ENCODE measurements at places on chromosomes 6 and 20.

DNA sequence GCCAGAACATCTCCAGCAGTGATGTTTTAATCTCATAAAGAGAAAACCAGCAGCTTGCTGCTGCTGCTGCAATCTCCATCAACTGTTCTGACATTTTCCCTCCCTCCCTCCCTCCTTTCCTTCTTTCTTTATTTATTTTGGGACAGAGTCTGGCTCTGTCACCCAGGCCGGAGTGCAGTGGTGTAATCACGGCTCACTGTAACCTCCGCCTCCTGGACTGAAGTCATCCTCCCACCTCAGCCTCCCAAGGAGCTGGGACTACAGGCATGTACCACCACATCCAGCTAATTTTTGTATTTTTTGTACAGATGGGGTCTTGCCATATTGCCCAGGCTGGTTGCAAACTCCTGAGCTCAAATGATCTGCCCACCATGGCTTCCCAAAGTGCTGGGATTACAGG lies 5.7 kb downstream of the ELOVL5 start:
- no peak for DNase-seq

DNA sequence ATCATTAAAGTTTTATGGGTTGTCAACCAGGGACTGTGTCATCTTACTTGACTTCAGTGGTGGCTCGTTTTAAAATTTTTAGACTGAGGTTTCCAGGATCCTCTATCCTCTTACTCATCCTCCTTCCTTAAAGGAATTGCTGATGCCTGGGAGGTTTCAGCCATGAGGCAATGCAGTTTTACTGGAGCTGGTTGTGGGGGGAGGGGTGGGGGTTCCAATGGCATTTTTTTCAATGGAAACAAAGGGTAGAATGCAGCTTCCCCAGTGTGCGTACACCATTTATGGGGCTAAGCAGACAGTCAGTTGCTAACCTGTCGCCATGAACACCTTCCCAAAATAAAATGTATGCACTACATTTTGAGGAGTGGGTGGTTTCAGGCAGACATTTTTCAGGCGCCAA lies 88.0 kb downstream of the METTL24 start:
- no peak for DNase-seq

DNA sequence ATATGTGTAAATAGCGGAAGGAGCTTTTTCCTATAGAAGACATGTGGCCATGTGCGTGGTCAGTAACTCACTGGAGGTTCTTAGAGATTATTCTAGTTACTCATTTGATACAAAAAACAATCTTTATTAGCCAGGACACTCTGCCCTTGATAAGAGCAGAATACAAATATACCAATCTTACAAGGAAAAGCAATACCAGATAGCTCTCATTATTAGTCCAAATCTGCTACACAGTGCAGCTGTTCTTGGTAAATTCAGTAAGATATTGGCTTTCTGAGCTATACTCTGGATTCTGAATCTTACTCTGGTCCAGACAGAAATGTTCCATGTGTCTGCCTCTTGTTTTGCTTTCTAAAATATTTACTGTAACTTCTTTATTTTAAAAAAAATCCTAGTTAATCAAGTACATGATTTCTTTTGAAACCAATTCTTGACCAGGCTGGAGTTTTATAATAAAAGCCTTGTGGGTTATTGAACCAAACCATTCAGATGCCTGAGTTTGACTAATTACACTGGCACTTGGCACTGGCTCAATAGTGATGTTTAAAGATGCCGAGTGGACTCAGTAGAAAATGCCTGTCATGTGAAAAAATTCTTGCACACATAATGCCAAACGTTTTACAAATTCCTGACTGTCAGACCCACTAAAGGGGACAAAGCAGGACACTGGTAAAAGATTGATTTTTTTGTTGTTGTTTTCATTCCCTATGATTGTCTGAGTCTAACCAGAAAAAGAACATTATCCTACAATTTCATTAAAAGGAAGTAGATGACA lies 242.8 kb upstream of the TCF21 start:
- DNase-seq: no peak

GRCh38 chr6:20269181-20269580 lies 56.9 kb upstream of the MBOAT1 start:
- no peak for DNase-seq

- no peak for DNase-seq
Measured at GRCh38 chr20:22716821-22717351, 132.5 kb upstream of the FOXA2 start.

- DNase-seq: no peak
Measured at GRCh38 chr6:70753870-70754380, 86.2 kb downstream of the SMAP1 start.

DNA sequence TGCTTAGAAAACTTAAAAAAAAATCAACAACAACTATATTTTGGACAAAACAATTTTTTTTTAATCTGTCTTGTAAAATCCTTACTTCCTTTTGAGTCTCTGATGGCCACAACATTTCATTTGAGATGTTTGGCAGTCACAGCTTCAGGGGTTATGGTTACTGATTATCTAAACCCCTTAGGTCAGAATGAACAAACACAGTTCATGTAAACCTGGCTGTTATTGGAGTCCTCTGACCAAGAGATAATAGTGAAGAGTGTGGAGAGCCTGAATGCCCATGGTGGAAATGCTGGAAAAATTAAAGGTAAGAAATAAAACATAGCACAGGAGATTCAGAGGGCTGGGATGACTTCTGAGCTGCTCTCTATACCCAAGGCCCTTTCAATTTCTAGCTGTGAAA lies 38.2 kb downstream of the TMX4 start:
- DNase-seq: no peak

GRCh38 chr6:148329596-148330381 lies 12.8 kb upstream of the SASH1 start:
- DNase-seq: no peak

- no peak for DNase-seq
Measured at GRCh38 chr20:2557873-2558580, 21.7 kb downstream of the TMC2 start.

DNA sequence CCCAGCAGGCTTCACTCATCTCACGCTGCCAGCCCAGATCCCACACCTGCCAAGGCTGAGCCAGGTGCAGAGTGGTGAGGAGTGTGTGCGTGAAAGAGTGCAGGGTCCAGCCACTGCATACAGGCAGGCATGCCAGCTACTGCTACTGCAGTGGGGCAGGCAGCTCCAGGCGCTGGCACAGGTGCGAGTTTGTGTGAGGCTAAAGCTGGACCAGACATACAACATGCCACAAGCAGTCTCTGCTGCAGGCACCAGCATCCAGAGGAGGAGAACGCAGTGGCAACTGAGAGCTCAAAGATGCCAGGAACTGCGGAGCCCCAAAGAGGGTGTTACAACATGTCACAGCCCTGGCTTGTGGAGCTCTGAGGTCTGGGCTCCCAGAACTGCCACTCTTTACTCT lies 149.8 kb downstream of the EYS start:
- no peak for DNase-seq

GRCh38 chr6:41150671-41151070 lies 3.5 kb downstream of the TREML1 start:
- DNase-seq: no peak

- DNase-seq: no peak
Measured at GRCh38 chr6:19472850-19473249, 364.3 kb upstream of the ID4 start.

GRCh38 chr20:10415013-10415650 lies 18.9 kb downstream of the MKKS start:
- DNase-seq: no peak

- peak; percentile 51 for DNase-seq
Measured at GRCh38 chr6:32845384-32845884, 1.6 kb upstream of the PSMB8 start.

GRCh38 chr6:4972438-4972837 lies 31.4 kb downstream of the RPP40 start:
- DNase-seq: no peak

DNA sequence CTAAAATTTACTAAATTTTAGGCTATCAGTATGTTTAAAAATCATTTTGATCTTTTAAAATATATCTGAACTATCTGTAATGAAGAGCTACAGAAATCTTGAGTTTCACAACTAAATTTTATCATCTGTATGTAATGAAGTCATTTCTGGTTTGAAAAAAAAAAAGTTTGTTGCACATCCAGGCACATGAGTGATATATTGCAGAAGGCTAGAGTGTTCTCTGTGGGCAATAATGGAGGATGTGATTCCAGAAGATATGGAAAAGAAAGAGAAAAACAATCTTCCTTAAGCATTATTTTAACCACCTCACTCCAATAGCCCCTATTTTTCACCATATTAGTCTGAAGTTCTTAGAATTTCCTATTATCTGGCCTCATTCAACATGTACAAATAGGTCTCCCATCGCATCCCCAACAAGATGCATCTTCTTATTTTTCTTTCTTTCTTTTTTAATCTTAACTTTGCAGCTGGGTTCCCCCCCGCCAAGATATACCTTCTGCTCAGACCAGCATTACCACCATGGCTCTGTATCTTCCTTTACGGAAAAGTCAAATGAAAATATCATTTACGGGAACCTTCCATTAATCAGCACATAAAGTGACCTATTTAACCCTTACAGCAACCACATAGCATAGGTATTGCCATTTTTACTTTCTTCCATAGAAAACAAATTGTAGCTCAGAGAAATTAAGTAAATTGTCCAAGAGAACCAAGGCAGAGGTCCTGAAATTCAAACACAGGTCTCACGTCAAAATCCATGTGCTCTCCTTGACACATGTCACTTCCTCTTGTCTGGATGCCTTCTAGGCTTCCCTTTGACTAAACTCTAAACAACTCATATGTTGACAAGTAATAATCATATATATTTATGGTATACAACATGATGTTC lies 116.9 kb downstream of the KIF13A start:
- DNase-seq: no peak

GRCh38 chr6:44914141-44914540 lies 414.0 kb upstream of the RUNX2 start:
- DNase-seq: no peak

DNA sequence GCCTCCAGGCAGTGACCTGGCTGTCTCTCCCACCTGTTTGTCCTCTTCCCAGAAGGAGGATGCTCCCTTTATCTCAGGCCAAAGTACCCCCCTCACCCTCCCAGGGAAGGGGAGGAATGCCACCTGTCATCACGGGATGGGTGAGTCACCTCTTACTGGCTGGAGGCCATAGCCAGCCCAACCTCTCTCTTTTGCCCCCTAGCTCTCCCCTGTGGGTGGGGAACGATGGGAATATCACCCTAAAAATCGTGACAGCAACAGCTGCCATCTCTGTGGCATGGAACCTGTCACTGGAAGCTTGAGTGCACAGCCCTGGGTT lies 137.5 kb upstream of the PTPN1 start:
- no peak for DNase-seq

DNA sequence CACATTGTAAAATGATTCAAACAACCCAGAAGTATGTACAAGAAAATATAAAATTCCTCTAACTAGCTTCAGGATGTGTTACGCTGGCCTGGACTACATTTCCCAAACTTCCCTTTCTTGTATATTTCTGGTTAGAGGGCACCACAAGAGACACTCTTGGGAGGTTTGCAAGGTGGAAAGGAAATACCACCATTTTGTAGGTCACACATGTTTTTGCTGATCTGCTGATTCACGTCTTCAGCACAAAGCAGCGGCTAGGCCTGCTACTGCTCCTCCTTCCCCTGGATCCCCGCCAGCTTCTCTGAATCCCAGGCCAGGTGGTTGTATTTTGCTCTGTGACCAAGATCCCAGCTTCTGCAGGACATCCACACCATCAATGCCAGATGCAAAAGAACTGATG lies 104.2 kb downstream of the AGPAT4 start:
- DNase-seq: no peak

DNA sequence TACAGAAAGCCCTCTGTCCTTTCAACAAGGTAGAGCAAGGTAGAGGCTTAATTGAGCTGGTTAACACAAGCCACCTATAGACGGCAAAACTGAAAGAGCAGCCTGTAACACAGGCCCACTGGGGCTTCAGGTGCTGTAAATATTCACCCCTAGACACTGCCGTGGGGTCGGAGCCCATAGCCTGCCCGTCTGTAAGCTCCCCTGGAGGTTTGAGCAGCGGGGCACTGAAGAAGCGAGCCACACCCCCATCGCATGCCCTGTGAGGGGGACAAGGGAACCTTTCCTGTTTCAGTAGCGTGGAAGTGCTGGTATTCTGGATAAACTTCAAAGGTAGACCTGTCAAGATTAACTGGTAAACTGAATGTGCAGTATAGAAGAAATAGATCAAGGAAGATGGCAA lies 160.4 kb downstream of the TPBG start:
- DNase-seq: no peak

DNA sequence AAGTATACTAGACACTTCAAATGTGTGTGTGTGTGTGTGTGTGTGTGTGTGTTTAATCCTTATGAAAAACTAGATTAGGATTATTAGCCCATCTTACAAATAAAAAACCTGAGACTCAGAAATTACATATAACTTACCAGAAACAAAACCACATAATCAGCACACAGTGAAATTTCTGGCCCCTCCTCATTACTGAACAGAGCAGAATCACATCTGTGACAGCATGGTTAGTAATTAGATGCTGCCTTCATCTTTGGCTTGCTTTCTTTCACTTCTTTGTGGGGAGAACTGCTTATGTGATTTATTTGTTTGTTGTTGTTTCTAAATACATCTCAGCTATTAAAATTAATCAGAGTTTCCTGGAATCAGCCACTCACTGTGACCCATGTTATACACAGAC lies 267.1 kb downstream of the TENT5A start:
- DNase-seq: no peak

GRCh38 chr6:10030942-10031537 lies 383.8 kb downstream of the TFAP2A start:
- DNase-seq: peak; percentile 0

DNA sequence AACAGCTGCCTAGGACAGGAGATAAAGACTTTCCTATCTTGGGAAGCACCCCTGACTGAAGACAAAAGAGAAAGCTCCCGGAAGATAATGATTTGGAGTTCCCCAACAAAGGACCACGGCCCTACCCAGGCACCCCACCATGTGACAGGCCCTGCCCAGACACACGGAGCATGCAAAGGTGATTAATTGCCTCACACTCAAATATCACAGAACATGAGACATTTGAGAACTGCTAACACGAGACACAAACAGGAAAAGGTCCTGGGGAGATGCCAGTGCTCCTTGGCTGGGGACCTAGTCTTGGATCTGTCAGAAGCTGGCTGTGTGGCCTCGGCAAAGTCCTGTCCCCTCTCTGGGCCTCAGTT lies 82.5 kb upstream of the PTPN1 start:
- DNase-seq: no peak

DNA sequence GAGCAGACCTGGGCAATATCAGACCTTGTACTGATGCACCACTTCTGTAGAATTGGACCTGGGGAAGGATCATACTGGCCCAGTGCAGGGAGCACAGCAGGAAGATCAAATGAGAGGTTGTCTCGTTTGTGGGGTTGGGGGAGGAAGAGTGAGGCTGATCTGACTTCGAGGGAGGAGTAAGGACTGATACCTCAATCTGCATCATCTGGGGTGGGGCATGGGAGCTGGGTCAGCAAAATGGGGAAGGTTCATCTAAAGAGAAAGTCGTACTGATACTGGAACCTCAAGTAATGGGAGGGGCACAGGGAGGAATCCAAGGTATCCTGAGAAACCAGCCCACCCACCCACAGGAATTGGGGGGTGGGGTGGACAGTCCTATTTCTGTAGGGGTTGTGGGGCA lies 3.7 kb downstream of the RNF39 start:
- no peak for DNase-seq

- DNase-seq: no peak
Measured at GRCh38 chr6:142361779-142362750, 60.3 kb downstream of the ADGRG6 start.

All from CD4-positive, alpha-beta T cell treated with Interleukin-4 for 4 hours (primary cell).